ENCODE measurements at places on chromosomes 7 and 10.
A peak's percentile ranks its signal among the peaks of the same experiment; 100 is the strongest.

GRCh38 chr10:128912568-128913311 lies 554.3 kb upstream of the MGMT start:
- no peak for DNase-seq

- no peak for DNase-seq
These were observed 3.8 kb downstream of the LDB3 start for GRCh38 chr10:86671985-86672710.

- no peak for DNase-seq
These were observed 48.0 kb upstream of the CAMK2B start for GRCh38 chr7:44373418-44373740.

DNA sequence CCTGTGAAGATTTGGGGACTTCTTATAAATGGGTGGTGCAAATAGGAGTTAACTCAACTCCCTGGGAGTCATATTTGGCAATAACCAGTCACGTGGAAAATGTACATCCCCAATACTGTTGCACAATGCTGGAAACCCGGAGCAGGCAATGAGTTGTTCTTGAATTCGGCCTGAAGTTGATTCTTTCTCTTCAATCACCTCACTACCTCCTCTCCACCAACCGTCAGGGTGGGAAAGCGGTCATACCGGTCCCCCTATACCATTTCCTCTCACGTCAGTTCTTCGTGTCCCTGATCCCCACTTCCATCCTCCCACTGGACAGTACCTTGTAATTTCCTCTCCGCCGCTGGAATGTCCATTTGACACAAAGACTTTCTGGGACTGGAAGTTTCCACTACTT lies 2.8 kb downstream of the GIMAP5 start:
- DNase-seq: no peak

GRCh38 chr10:48363617-48364355 lies 57.3 kb downstream of the MAPK8 start:
- DNase-seq: peak; percentile 80

GRCh38 chr7:34567906-34568305 lies 90.1 kb upstream of the NPSR1 start:
- DNase-seq: no peak

GRCh38 chr7:826230-826917 lies 5.9 kb upstream of the SUN1 start:
- no peak for DNase-seq

DNA sequence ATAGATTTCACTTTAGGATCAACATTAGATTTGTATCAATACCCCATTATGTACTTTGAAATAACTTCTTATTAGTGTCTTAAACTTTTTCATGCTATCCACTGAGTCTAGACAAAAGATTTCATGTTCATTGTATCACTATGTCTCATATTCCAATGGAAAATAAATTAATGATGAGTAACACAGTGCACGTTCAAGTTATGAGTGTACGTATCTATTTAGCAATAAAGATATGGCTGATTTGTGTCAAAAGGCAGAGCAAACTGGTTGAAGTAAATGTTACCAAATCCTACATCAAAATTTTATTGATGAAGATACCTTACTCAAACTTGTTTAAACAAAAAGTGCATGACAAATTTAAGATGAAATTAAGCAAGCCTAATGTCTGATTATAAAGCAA lies 102.4 kb downstream of the SEMA3E start:
- peak; percentile 76 for DNase-seq

DNA sequence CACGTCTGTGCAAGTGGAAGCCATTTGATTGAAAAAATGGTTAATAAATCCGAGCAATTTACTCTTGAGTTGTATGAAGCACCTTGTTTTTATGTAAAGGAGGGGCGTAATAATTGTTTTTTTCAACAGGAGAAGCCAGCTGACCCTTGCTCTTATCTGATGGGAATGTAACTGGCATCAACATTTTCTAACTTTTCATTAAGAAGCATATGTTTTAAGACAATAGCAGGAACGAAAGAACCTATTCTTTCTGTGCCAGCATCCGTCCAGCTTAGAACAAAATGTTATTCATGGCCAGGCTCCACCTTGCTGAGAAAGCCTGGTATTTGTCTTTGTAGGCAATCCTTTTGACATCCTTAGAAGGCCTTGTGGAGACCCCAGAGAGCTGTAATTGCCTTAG lies 22.2 kb upstream of the AFAP1L2 start:
- no peak for DNase-seq

DNA sequence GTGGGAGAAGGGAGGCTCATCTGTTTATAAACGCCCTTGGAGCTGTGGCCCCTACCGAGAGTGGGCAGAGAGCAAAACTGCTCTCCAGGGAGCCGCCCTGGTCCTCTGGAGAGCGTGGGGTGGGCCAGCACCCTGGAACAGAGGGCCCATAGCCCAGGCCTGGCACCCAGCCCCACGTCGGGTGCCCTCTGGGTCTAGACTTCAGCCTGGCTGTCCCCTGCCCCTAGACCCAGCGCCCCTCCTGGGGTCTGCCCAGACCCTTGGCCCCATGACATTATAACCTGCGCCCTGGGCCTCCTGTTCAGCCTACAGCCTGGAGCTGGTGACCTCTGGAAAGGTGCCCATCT lies 24.7 kb downstream of the GET4 start:
- DNase-seq: no peak

DNA sequence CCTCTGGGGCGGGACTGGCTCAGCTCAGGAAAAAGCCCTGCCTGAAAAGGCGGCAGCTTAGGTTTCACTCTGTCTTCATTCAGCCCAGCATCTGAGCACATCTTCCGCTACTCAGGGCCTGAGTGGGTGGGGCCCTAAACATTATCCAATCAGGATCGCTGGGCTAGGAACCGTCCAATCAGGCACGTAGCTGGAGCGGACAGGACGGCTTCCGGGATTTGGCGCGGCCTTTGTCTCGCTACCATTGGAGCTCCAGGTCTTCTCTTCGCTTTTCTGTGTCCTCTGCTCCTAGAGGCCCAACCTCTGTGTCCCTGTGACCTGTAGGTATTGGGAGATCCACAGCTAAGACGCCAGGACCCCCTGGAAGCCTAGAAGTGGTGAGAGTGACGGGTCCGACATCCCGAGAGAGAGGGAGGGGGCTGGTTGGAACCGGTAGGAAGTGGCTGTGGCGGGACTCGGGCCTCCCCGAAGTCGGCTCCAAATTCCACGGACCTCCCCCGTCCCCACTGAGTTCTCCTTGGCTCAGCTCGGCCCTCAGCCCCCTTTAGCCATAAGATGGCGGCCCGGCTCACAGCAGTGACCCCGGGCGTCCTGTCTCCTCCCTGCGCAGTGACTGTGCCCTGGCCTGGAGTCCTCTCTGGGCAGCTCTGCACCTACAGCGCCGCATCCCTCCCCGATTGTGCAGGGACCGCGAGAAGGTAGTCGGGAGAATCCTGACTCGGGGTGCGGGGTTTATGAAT lies 99.1 kb downstream of the ZNF680 start:
- DNase-seq: peak; percentile 65

GRCh38 chr7:12211054-12211710 lies at the start of gene TMEM106B:
Gene TMEM106B (plus strand): TSS chr7:12211294. CDS start chr7:12214811, 3,517 bp downstream.
- peak; percentile 92 for DNase-seq

GRCh38 chr7:36844374-36844773 lies 120.1 kb upstream of the AOAH start:
- DNase-seq: no peak

GRCh38 chr10:21090609-21091082 lies 193.5 kb upstream of the NEBL start:
- no peak for DNase-seq

DNA sequence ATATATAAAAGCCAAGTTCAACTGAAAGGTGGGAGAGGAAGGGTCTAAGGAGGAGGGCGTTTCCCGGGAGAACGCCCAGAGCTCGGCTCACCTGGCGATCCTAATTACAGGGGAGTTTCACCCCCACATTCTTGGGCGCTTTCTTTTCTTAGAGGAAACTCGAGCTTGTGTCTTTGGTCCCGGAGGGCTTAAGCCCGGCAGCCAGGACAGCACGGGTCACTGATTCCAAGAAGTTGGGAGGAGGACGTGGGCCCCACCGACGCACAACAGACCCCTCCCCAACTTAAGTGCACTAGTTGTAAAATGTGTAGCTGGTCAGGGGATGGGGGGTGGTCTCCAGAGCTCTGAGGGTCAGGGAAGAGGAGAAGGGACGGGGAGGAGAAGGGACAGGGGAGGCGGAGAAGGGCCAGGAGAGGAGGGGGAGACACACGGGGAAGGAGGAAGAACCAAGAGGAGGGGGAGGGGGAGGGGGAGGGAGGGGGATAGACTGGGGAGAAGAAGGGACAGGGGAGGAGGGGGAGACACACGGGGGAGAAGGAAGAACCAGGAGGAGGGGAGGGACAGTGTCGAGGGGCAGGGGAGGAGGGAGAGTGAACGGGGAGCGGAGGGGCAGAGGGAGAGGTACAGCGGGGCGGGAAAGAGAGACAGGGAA lies 874 bp downstream of the BAIAP2L1 start:
- DNase-seq: peak; percentile 39

DNA sequence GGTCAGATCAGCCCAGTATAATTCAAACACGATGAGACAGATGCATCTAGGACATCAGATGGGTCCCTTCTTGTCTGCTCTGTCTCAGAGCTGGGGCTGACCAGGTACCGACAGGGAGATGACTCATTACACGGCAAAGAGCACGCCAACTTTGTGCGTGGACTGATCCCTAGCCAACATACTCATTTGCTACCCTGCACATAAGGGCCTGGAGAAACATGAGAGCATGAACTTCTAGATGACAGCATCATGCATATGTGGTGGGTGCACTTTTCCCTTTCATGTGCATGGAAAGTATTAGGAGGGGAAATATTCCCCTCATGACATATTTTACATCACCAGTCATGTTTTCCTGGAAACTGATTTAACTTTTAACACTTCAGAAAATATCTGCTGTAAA lies 35.1 kb upstream of the NPVF start:
- DNase-seq: no peak

GRCh38 chr7:25615593-25615992 lies 387.3 kb upstream of the NPVF start:
- no peak for DNase-seq

DNA sequence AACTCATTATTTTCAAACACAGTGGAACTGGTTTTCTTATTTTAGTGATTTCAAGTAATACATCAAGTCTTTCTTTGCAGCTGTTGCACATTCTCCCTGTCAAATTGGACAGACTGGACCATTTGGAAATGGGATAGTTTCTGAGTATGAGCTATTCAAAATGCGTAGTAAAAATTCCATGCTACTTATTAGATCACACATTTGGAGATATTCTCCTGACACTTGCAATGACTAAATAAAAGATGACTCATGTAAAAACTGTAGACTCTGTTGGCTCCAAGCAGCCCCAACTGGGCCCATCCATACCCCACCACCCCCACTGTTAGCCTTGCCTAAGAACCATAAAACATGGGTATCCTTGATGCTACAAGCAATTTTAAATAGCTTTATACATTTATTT lies 25.9 kb upstream of the BICC1 start:
- no peak for DNase-seq

Measured in iris pigment epithelial cell (primary cell).